ENCODE measurements at places on chromosomes 3 and 15.

DNA sequence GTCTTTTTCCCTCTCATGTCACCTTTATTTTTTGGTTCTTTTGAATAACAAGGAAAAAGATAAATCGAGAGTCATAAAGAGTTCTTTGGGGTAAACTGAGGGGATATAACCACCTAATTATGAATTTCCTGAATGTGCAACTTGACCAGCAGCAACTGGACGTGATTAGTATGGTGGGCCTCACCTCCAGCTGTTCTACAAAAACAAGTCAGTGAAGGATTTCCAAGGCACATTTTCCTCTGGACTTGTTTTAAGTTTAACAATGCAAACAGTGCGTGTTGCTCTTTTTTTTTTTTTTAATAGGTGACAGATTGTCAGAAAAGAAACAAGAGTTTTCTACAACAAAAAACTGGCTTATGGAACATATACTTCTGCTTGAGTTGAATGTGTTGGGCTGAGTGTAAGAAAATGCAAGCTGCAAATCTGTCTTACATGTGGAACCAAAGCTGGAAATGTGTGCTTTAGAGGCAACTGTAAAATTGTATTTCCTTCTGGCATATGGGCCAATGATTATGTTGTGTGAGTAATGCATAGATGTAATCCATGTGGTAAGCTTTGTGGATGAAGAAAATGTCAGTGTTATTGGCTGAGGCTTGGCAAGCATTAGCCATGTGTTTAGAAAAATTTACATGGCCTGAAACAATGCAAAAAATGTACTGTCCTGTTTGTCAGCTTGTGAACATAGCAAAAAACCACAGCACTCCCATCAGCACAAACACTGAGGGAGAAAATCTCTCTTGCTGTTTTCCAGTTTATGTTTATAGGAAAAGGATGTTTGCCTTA, 44.5 kb upstream of the FNDC3B start:
- no peak for ATAC-seq

DNA sequence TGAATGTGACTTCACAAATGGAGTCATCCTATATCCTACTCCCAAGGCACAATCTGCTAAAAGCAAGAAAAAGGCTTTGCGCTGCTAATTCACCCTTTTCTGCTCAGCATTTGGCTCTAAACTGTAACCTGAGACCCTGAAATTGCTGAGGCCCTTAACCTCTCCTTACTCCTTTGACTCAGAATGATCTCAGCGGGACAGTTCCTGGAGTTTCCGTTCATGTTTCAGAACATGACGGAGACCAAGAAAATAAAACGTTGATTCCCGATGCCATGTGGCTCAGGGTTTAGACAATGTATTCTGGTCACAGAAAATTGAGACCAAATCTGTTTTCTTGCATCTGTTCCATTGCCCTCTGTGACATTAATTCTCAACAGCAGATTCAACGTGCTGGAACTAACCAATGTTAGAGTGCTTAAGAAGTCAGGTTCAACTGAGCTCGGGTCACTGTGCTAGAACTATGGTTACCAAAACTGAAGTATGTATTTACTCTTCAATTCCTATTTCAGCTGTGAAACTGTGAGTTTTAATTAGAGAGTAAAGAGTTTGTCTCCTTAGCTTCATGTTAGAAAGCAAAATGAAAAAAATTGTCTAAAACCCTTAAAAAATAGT, 45.4 kb upstream of the TMC3 start:
- no peak for ATAC-seq

DNA sequence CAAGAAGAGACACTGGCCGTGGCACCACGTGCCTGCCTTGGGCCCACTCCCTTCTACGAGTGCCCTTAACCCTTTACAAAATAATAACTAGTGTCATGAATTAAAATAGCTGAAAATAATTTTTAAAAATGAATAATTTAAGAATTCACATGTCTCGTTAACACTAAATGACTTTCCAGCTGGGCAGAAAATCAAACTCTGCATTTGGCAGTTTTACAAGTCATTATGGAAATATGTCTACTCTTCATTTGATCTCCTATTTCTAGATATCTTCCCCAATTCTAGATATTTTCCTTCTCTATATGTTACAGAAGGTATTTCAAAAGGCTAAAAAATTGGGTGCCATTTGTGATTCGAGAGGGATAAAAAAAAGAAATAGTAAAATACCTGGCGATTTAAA, 100.2 kb downstream of the RORA start:
- no peak for ATAC-seq

GRCh38 chr15:33959844-33960548, 8.3 kb upstream of the CHRM5 start:
- no peak for ATAC-seq

DNA sequence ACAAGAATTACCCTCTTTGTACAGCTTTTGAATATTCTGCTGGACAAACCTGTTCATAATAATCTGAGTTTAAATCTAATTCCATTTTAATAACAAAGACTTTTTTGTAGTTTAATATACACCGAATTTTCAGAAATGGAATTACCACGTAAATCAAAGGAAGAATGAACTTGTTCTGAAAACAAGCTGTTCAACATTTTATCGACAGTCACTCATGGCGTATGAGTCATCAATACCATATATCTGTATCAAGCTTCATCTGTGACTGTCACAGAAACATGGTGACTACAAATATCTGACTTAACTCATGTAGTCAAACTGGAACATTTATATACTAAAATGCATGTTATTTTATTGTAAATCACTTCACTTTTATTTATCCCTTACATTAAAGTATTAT, 90.0 kb downstream of the EFL1 start:
- no peak for ATAC-seq

All from stimulated activated memory B cell treated with anti-CD40 and anti-IgM and Interleukin-4, amounts not matched to agents 10 μg/mL and 1 μg/mL and 100 μg/mL, for 72 hours (primary cell).